T-helper 2 cell treated with Interferon-gamma antibody and Interleukin-4, amounts not matched to agents 5 μg/mL and 100 μg/mL, for 36 hours (primary cell): ENCODE measurements at places on chromosomes 4 and X.
A peak's percentile ranks its signal among the peaks of the same experiment; 100 is the strongest.

- peaks cover 14% of the 10 kb centered on the region for H3K27me3 ChIP-seq
Measured at GRCh38 chr4:122091836-122092405, 60.2 kb upstream of the BLTP1 start.

DNA sequence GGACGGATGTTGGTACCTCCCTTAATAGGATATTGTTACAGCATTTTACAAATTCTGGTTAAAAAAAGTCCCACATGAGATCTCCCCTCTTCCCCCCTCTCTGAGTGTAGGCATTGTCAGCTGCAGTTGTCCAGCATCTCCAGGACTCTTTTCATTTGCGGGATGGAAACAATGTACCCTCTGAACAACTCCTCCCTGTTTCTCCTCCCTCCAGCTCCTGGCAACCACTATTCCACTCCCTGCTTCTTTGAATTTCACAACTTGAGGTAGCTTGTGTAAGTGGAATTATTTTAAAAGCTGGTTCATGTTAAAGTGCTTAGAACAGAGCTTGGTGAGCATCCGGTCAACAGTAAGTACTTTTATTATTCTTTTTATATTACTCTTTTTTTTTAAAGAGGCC, 69.8 kb downstream of the TBL1X start:
- DNase-seq = no peak
- no peaks in the 10 kb centered on the region for H3K27me3 ChIP-seq
- peaks cover 11% of the 10 kb centered on the region for H3K36me3 ChIP-seq
- peaks cover 31% of the 10 kb centered on the region for H3K4me1 ChIP-seq
- H3K4me3 ChIP-seq = no peak overlapping the region

DNA sequence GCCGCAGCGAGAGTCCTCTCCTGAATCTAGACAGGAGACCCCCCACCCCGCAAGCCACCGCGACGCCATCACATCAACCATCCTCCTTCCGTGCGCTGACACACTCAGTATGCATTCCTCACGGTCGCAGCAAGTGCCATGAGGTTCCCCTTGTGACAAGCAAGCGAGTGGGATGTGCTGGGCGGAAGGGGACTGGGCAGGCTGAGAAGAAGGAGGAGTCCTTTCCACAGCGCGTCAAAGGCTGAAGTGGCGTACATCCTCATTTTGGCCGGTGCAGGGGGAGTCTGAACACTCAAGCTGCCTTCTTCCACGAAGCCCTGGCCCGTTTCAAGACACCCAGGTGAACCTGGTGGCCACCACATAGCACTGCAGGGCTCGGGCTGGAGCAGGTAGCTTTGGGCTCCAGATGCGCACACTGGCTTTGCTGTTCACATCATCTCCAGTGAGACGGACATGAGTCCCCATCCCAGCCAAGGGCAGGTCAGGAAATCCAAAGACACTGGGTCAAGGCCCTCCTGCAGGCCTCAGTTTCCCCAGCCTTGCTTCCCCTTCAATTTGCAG, 30.4 kb downstream of the CCNQ start:
- H3K4me1 ChIP-seq = no peaks in the 10 kb centered on the region
- no peak for DNase-seq
- H3K36me3 ChIP-seq = no peaks in the 10 kb centered on the region
- H3K27me3 ChIP-seq = no peaks in the 10 kb centered on the region
- no peak overlapping the region for H3K4me3 ChIP-seq
- H3K27ac ChIP-seq = no peak overlapping the region

DNA sequence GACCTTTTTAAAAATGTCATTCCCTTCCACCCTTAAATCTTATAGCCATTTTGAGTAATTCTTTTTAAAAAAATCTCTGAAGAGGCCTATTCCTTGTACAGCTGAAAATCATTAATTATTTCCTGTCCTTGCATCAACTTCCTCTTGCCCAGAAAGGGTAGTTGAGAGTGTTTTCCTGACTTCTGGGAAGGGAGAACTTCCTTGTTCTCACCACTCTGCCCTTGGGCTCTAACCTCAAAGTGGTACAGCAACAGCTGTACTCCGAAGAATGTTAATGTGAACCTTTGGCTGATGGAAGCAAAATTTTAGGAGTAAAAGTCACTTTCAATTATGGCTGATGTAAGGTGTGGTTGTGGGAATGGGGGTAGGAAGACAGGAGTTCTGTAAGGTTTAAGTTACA, 15.1 kb upstream of the FABP2 start:
- peaks cover 2% of the 10 kb centered on the region for H3K4me1 ChIP-seq
- H3K4me3 ChIP-seq = no peak overlapping the region
- DNase-seq = no peak
- no peak overlapping the region for H3K27ac ChIP-seq
- H3K36me3 ChIP-seq = no peaks in the 10 kb centered on the region

DNA sequence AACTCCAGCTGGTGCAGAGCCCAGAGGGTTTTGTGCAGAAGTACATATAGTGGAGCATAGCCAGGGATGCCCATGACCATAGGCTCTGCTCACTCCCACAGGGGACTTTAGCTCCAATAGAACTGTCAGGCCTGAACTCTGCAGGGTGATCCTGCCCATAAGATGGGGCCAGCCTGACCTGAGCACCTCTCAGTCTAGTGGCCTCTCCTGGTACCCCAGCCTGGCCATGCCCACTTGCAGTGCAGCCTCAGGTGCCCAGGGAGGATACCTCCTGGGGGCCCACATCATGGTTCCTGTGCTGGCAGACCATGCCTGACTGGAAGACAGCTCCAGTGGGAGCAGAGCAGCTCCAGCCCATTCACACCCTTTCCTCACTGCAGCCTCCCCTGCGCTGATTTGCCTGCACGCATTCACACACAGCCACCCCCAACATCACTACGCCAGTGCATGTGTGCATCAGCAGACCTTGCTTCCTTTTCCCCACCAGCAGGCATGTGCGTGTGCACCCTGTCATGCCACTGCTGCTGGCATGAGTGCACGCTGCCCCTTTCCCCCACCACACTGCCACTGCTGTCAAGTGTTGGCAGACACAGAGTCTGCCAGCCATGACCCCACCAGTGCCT, 53.0 kb upstream of the MMAA start:
- no peaks in the 10 kb centered on the region for H3K36me3 ChIP-seq
- no peaks in the 10 kb centered on the region for H3K4me1 ChIP-seq
- no peak overlapping the region for H3K27ac ChIP-seq
- DNase-seq = no peak
- no peak overlapping the region for H3K4me3 ChIP-seq
- H3K27me3 ChIP-seq = peaks cover 11% of the 10 kb centered on the region

- no peak for DNase-seq
- no peak overlapping the region for H3K4me3 ChIP-seq
- H3K27ac ChIP-seq = no peak overlapping the region
- H3K27me3 ChIP-seq = peaks cover 20% of the 10 kb centered on the region
- H3K36me3 ChIP-seq = no peaks in the 10 kb centered on the region
Measured at GRCh38 chr4:85476381-85476780, 1.4 kb downstream of the ARHGAP24 start.

DNA sequence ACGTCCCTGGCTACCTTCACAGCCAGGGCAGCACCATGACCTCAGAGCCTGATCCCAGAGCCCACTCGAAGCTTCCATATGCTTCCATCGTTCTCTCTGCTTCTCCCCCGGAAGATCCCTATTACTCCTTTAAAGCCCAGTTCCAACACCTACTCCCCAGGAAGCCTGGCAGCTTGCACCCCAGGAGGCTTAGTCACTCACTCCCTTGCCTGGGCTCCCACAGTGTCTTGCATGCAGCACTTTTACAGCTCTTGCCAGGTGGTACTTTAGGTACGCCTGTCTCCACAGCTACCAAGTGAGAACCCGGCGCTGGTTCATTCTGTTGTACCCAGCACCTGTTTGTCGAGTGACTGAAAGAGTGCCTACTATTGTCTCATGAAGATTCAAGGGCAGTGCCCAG, 24.5 kb upstream of the MAMLD1 start:
- H3K27ac ChIP-seq = no peak overlapping the region
- no peak overlapping the region for H3K4me3 ChIP-seq
- peaks cover 4% of the 10 kb centered on the region for H3K27me3 ChIP-seq
- no peak for DNase-seq

DNA sequence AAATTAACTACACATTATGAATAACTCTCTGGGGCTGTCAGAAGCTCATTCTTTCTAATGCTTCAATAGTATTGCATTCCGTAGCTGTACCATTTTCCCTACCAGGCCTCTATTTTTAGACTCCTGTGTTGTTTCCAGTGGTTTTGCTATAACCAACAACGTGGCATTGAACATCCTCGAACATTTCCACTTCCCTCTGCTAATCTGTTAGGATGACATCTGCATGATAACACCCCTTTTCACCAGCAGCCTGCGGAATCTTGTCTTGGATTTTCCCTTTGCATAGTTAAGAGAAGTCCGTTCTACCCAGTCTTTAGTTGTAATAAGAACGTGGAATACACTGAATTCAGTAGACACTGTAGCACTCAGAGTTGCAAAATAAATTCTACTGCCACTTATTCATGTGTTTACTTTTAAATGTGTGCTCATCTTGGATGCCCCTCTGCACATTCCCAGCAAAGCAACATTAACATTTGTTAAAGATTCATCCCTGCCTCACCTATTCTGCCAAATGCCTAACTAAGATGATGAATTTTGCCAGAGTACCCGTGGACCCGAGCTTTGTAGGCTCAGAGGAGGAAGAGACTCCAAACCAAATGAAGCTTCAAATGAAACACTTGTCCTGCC, 55.6 kb downstream of the SEL1L3 start:
- no peak for DNase-seq
- H3K4me1 ChIP-seq = no peaks in the 10 kb centered on the region
- no peaks in the 10 kb centered on the region for H3K27me3 ChIP-seq
- H3K27ac ChIP-seq = no peak overlapping the region
- H3K36me3 ChIP-seq = peaks cover 41% of the 10 kb centered on the region

DNA sequence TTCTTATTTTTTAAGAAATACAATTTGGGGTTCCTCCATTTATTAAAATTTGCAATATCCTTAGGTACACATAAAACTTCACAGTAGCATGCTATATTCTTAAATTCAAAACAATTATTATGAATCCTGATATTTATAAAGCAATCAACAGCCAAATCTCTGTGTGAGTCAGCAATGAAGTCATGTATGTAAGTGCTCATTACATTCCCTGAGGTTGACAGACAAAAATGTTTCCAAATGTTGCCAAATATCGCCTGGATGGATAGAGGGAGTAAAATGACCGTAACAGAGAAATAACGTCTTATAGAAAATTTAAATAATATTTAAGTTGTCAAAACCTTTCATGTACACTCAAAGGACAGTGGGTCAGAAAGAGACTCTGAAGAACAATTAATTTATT, 220.0 kb downstream of the PCDH18 start:
- H3K27me3 ChIP-seq = no peaks in the 10 kb centered on the region
- H3K27ac ChIP-seq = no peak overlapping the region
- no peak overlapping the region for H3K4me3 ChIP-seq
- DNase-seq = no peak
- no peaks in the 10 kb centered on the region for H3K4me1 ChIP-seq
- no peaks in the 10 kb centered on the region for H3K36me3 ChIP-seq

- no peaks in the 10 kb centered on the region for H3K4me1 ChIP-seq
- H3K27ac ChIP-seq = no peak overlapping the region
- DNase-seq = no peak
- H3K36me3 ChIP-seq = no peaks in the 10 kb centered on the region
- no peak overlapping the region for H3K4me3 ChIP-seq
Measured at GRCh38 chrX:94850811-94851210, 1176.8 kb downstream of the FAM133A start.

- H3K36me3 ChIP-seq = no peaks in the 10 kb centered on the region
- peaks cover 59% of the 10 kb centered on the region for H3K27me3 ChIP-seq
- DNase-seq = no peak
- peak overlapping the region; percentile 81 for H3K4me3 ChIP-seq
- no peak overlapping the region for H3K27ac ChIP-seq
- H3K4me1 ChIP-seq = peaks cover 8% of the 10 kb centered on the region
Measured at GRCh38 chr4:74097631-74098426, 1.2 kb downstream of the CXCL2 start.

DNA sequence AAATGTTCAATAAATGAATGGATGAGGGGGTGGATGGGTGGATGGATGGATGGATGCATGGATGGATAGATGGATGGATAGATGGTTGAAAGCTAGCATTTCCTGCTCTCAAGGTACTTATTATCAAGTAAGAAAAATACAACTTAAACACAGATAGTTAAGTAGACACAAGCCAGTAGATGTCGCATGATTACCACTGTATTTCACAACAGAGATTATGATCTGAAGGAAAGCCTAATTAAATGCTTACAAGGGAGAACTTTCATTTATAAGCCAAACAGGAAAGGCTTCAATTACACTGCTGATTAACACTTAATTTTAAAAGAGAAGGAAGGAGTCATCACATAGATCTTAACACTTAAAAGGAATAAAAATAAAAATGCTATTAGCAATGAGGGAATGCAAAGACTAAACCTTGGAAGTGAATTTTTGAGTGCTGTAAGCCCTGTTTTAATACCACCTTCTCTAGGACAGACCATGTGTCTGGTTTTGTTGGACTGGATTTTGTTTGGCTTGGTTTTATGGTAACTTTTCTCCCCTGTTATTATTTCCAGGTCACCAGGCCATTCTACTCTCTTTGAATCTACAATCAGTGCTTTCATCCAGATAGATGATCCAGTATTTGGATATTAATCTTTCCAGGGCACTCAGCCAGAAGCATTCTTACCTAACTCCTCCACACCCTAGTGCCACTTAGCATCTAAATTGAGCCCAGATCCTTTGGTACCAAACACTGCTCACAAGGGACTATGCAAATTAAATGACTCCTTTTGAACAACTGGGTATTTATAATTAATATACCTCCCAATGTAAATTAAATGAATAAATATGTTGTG, 75.5 kb upstream of the SLC39A8 start:
- H3K36me3 ChIP-seq = no peaks in the 10 kb centered on the region
- H3K27me3 ChIP-seq = no peaks in the 10 kb centered on the region
- no peak for DNase-seq
- no peak overlapping the region for H3K27ac ChIP-seq
- no peak overlapping the region for H3K4me3 ChIP-seq
- peaks cover 8% of the 10 kb centered on the region for H3K4me1 ChIP-seq

GRCh38 chr4:165115301-165115700, 2.6 kb upstream of the TMEM192 start:
- peaks cover 13% of the 10 kb centered on the region for H3K4me1 ChIP-seq
- H3K27ac ChIP-seq = no peak overlapping the region
- DNase-seq = no peak
- peaks cover 20% of the 10 kb centered on the region for H3K27me3 ChIP-seq
- H3K36me3 ChIP-seq = peaks cover 3% of the 10 kb centered on the region

DNA sequence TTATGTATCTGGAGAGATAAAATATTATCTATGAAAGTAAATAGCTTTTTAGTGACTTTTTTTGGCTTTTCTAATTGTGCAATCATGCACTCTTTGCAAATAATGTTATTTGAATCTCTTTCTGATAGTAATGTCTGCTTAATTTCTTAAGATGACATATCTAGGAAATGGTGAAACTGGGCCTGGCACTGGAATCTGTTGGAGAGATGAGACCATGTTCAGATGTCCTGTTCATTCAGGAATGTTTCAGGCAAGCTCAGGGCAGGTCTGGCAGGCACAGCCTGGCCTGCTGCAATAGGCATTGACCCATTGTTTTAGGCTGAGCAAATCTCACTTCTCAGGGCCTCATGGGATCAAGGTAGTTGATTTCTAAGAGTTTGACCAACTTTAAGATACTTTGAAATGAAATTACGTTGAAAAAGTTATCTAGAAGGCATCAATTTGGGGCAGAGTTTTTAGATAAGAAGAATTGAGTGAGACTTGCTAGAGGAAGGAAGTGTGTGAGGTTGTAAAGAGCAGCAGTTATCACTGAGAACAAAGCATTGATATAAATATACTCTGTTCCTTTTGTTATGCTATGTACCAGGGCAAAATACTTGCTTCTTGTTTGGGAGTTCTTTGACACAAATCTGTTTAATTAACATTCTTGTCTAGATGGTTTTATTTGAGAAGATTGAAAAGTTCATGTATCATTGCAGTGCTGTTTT, 133.0 kb upstream of the LEF1 start:
- H3K36me3 ChIP-seq = peaks cover 3% of the 10 kb centered on the region
- no peak for DNase-seq
